Inflammatory macrophage treated with lipopolysaccharide for 4 hours (primary cell): ENCODE measurements at places on chromosomes 5 and 9.
A peak's percentile ranks its signal among the peaks of the same experiment; 100 is the strongest.

GRCh38 chr5:31630931-31631330 lies 8.0 kb upstream of the PDZD2 start:
- no peak for DNase-seq

DNA sequence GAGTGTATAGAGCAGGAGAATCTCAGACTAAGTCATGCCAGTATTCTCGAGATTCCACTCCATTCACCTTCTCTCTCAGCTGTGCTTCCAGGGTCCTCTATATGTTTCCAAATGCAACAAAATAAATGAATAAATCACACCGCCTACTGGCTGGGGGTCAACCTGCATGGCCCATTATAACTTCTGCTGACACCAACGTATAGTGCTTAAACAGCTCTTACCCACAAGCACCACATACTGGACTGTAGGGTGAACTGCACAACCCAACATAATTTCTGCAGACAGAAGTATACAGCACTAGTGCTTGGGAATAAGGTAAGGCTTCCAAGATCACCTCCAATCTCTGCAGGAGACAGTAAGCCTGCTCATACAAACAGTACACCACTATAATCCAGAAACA lies 33.1 kb upstream of the HTR4 start:
- DNase-seq = peak; percentile 5

DNA sequence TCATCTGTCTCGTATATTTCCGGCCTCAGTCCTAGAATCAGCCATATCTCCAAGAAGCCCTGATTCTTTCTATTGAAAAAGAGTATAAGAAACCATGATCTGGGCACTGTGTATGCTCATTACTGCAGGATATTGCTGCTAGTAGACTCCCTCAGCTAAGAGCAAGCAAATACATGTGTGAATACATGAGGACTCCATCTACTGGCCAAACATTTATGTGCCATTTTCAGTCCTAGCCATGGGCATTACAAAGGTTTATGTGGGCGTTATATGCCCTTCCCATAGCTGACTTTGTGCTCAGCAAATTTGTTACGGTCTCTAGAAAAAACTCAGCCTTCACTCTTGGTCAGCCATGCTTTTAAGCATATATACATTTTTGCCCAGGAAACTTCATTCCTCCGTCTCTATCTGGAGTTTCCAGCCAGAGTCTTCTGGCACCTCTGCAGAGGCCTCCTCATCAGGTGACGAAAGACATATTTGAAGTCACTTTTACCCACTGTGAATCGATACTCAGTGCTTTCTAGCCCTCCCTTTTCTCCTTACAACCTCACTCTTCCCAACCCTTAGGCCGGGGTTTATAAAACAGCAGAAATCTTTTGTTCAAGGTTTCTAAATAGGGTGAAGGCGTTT lies 1495.6 kb upstream of the CDH6 start:
- DNase-seq = no peak

DNA sequence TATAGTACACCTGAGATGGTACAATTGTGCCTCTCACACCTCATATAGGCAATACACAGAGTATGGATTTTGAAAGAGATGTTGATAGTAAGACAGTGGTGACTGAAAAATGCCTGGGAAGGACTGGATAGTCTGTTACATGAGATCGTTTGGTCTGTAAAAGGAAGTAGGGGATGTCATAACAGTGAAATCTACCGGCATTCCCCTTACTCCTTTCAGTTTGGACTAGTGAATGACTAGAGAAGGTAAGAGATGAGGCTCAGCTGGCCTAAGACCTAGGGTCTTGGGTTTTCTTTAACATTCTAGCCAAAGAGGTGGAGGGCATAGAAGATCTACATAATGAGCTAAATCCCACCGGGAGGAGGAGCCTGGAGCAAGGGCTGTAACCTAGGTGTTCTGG lies 8.1 kb downstream of the TAL2 start:
- DNase-seq = peak; percentile 2

GRCh38 chr9:138045541-138046490 lies 168.2 kb downstream of the CACNA1B start:
- DNase-seq = no peak
